RPMI8226 (cell line): ENCODE measurements at places on chromosomes 7 and 10.

DNA sequence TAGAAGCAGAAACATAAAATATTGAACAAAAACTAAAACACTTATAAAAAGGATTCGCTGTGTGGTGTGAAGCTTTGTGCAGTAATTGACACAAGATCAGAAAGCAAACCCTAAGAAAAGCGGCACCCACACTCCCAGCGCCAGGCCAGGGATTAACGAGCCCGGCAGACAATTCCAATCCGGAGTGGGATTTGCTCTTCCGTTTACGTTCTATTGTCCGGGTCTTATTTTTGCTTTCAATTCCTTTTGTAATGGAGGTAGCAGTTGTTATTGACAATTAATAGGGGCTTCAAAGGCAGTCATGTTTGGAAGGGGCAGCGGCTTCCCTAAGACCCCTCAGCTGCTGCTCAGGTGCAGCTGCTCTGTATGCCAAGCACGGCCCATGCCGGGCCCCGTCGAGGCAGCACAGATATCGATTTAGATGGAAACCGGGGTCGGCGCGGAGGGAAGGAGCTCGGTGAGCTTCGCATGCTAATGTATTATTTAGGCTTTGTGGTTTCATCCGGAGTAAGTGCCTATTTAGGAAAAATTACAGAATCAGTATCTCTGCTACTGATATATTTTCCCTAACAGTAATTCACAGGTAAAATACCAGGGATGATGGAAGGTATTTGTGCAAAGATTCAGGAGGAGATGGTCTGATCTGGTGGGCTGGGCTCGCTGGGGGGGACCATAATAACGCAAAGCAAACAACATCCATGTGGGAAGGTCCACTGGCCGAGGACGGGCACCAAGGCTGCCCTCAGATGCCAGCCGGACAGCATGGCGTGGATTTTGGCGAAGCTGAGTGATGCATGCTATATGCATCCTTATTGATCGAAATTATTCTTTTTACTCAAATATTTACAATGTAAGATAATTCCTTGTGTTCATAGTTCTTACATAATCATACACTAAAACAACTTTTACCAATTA, 561.7 kb downstream of the PTPRN2 start:
- no peak for DNase-seq

DNA sequence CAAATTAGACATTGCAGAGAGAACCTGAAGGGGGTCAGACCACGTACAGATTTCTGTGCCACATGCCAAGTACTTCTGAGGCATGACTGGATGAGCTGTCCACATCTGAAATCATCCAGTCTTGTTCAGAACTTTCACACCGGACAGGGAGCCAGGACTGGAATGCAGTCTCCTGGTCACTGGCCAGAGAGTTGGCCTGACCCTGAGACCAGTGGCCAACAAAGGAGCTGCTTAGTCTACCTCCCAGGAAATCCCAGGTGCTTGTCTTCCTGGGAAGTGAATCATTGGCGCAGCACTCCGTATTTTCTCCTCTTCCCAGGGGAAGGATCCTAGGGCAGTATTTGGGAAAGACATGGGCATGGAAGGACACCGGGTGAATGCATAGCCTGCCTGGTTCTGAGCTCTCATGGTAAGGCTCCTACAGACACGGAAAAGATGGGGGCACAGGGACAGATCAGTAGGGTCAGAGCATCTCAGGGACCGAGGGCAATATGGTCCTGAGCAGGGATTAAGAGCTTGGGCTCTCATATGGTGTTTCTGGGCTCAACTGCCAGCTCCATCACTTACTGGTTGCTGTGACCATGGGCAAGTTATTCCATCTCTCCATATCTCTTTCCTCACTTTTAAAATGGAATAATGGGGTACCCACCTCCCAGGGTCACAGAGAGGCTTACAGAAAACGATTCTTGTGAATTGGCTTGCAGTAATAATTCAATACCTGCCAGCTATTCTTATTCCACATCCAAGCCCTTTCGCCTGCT, 1.3 kb upstream of the SCD start:
- DNase-seq: no peak

- no peak for DNase-seq
Observed at GRCh38 chr10:70191161-70191971, 21.1 kb upstream of the SAR1A start.

DNA sequence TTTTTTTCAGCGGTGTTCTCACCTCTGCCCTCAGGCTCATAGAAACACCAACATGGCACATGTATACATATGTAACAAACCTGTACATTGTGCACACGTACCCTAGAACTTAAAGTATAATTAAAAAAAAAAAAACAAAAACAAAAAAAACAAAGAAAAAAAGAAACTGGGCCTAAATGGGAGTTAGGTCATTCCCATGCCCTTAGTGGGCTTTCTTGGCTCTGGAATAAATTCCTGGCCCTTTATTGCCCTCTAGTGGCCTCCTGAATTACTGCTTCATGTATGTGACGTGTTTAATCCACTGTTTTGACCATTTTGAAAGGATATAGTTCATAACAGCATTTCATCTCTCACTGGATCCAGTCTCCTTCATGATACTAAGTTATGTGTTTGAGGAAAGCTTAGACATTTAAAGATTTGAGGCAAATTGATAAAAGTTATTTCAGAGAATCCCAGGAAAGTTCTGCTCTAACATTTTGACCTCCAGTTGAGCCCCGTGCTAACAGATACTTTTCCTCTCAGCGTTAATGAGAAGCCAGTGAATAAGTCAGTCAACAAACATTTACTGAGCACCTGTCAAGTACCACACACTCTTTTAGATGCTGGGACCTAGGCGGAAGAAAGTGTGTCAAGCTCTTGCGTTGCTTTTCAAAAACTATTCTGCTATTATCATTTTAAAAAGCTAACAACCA, 54.7 kb upstream of the SYPL1 start:
- peak; percentile 73 for DNase-seq

- no peak for DNase-seq
Observed at GRCh38 chr10:113294868-113295267, 258.0 kb upstream of the HABP2 start.

GRCh38 chr7:96182424-96183158, 139.3 kb downstream of the SLC25A13 start:
- DNase-seq: no peak

GRCh38 chr10:131689016-131689415, 211.8 kb upstream of the PPP2R2D start:
- no peak for DNase-seq

DNA sequence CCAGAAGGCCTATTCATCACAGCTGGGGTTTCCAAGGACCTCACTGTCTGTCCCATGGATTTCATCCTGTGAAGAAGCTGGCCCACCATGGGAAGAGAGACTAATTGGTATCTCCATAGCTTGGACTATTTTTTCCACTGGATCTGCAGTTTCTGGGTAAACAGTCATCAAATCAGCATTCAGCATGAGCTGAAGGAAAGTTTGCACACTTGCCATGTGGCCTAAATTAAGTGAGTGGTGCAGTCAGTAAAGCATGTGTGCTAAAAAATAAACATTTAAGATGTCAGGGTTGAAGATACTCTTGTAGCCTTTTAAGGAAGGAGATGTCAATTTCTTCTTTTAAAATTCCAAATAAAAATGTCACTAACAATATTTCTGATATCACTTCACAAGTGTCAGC, 381.1 kb upstream of the ZMIZ1 start:
- DNase-seq: no peak
